ENCODE measurements at places on chromosomes 3 and 15. TPM values are rescaled to one million over a fixed set of nuclear protein-coding genes. Genes with fewer than 3 reads are reported as not detected.

KBTBD13 gene
- not detected for total RNA-seq

TM4SF18 gene
- 0.07 TPM for total RNA-seq

LIPH gene
- total RNA-seq, result 0.43 TPM

PAK2 gene
- total RNA-seq, result 92.9 TPM

ATP2B2 gene
- total RNA-seq, result not detected

TRAIP gene
- total RNA-seq, result 1.8 TPM

GREM1 gene
- total RNA-seq, result 166 TPM

MNS1 gene
- 0.30 TPM for total RNA-seq

PDZRN3 gene
- total RNA-seq, result 26.0 TPM

GTPBP8 gene
- 45.7 TPM for total RNA-seq

LRRC2 gene
- 1.5 TPM for total RNA-seq

NAALADL2 gene
- 13.9 TPM for total RNA-seq

EXD1 gene
- not detected for total RNA-seq

FAM3D gene
- total RNA-seq, result not detected

THPO gene
- 0.10 TPM for total RNA-seq

UBE3A gene
- 84.6 TPM for total RNA-seq

GOLGA6B gene
- total RNA-seq, result not detected

ADGRG7 gene
- total RNA-seq, result not detected

LRRC3B gene
- not detected for total RNA-seq

ANKRD34C gene
- not detected for total RNA-seq

SLC9C1 gene
- 0.43 TPM for total RNA-seq

VIPR1 gene
- total RNA-seq, result 2.2 TPM

CYP11A1 gene
- 0.26 TPM for total RNA-seq

TMIE gene
- total RNA-seq, result 0.07 TPM

KBTBD8 gene
- 3.1 TPM for total RNA-seq

CAND2 gene
- total RNA-seq, result 5.1 TPM

IRAK2 gene
- 22.7 TPM for total RNA-seq

DGKG gene
- 1.2 TPM for total RNA-seq

TNNC1 gene
- total RNA-seq, result 0.23 TPM

ZNF502 gene
- total RNA-seq, result 3.9 TPM

SNX22 gene
- total RNA-seq, result 0.10 TPM

CX3CR1 gene
- total RNA-seq, result not detected

KY gene
- total RNA-seq, result 3.5 TPM

PDCD7 gene
- 16.1 TPM for total RNA-seq

ERC2 gene
- total RNA-seq, result 0.10 TPM

CKMT1B gene
- not detected for total RNA-seq

RPL29 gene
- total RNA-seq, result 640 TPM

FOXB1 gene
- not detected for total RNA-seq

GOLGA6L7 gene
- not detected for total RNA-seq

MAPK6 gene
- 56.9 TPM for total RNA-seq

All from smooth muscle cell of the pulmonary artery (primary cell).